ENCODE measurements at places on chromosomes 4 and X.

DNA sequence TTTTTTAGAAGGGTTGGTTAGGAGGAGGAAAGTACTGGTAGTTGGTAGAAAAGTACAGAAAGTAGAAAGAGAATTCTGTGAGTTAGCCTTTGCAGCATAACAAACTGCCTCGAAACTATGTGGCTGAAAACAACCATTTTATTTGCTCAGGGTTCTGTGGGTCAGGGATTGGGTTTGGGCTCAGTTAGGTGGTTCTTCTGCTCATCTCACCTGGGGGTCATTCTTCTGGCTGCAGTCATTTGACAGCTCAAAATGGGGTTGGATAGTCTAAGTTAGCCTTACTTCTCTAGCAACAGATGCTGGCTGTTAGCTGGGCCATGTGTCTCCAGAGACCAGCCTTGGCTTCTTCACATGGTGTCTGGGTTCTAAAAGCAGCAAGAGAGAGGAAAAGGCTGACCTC, 119.4 kb downstream of the SMIM20 start:
- DNase-seq = no peak

DNA sequence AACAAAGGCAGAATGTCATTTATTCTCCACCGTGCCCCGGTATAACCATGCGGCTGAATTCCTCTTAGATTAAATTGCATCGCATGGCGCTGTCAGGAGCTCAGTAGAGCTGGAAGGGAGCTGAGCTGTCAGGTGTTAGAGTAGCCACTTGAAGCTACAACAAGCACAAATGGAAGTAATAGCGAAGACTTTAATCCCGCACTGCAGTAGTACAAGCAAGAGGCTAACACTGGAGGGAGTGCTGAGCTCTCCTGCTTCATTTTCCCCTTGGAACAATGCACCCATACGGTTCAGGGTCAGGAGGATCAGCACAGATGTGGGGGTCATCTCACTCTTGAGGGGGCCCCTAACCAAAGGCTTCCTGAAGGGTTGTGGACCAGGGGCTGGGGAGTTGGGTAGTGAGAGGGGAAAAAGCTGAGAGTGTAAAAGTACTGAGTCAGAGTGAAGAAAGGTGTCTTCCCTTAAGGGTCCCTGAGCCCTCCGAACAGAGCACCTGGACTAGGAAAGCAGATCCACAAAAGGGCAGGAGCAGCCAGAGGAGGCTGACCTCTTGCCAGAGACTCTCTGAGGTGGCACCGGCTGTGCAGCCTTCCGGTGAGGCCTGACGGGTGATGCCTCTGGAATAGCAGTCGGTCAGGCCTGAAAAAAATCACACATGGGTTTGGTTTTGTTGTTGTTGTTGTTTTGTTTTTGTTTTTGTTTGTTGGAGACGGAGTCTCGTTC, 36.0 kb upstream of the CBR4 start:
- DNase-seq = no peak

- DNase-seq = no peak
Observed at GRCh38 chr4:336099-336892, 1.3 kb upstream of the ZNF141 start.

GRCh38 chrX:73850124-73851013, 287.4 kb downstream of the CHIC1 start:
- no peak for DNase-seq

DNA sequence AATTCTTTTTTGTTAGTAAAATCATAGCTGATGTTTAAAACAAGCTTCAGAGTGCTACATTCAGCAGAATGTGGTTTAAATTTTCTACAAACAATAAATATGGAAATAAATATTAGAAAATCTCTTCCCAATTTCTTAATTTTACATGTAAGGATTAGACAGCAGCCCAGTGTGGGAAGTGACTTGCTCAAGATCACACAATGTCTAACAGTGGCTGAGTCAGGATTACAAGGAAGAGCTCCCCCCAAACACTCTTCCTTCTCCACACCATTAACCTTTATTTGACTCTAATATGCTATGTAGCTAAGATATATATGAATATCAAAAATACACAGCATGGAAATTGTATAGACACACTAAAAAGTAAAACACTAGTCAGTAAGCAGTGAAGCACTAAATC, 59.5 kb downstream of the SLC10A7 start:
- DNase-seq = no peak

DNA sequence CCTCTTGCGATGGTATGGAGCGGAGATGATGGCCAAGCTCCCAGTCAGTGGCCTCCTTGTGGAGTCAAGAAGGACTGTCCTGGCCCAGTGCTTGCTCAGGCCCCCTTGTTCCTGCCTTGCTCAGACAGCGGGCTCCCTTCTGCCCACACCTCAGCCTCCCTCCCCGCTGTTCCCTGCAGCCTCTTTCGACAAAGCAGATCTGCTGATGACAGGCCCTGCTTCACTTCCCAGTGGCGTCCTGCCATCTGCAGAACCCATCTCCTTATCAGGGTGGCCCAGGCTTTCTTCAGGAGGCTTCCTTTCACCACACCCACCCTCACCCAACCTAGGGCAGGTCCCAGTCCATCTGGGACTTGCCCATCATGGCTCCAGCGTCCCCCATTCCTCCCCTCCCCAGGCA, 80.0 kb downstream of the CLDN34 start:
- no peak for DNase-seq

- DNase-seq = no peak
Observed at GRCh38 chr4:3366893-3367775, 74.3 kb downstream of the RGS12 start.

DNA sequence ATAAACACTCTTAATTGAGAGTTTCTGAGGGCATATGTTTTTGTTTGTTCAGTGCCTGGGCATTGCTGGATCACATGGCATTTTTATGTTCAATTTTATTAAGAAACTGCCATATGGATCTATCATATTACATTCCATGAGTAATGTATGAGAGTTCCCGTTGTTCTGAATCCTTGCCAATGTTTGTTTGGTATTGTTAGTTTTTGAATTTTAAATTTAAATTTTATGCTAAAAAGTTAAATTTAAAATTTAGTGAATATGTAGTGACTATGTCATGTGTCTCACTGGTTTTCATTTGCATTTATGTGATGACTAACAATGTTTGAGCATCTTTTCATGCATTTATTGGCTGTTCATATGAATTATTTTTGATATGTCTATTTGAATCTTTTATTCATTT, 54.8 kb upstream of the GEMIN8 start:
- DNase-seq = no peak

DNA sequence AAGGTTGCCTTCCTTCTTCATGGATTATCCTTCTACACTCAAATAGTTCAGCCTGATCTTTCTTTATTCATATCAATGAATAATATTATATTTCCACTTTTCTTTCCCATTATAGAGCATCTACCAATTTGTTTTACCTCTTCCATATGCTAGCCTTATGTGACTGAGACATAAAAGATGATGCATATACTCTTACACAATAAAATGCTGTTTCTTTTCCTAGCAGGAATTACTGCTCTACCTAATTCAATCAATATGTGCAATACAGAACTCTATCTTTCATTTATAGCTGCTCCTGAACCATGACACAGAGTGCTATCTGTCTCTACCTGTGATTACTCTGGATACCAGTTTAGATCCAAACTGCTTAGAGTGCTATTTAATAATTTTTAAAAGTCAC, 2334.0 kb downstream of the PCDH7 start:
- no peak for DNase-seq

DNA sequence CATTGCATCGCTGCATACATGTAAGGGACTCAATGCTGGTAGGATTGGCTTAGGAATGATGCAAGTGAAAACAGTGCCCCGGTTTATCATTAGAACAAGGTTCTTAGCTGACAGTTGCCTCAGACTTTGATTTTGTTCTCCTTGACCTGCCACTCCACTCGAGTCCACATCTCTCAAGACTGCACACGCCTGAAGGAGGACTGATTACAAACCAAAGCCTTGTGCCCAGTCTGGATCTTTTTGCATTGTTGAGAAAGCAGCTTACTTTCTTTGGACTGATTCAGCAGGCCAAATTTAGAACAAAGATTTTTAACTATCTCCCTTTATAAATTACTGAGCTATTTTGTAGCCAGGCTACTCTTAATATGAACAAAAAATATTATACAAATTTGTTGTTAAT, 125.6 kb downstream of the PTTG2 start:
- no peak for DNase-seq

GRCh38 chr4:52250154-52250553, 199.1 kb downstream of the SPATA18 start:
- DNase-seq = no peak

GRCh38 chr4:165208221-165208652, 876 bp downstream of the KLHL2 start:
- no peak for DNase-seq

DNA sequence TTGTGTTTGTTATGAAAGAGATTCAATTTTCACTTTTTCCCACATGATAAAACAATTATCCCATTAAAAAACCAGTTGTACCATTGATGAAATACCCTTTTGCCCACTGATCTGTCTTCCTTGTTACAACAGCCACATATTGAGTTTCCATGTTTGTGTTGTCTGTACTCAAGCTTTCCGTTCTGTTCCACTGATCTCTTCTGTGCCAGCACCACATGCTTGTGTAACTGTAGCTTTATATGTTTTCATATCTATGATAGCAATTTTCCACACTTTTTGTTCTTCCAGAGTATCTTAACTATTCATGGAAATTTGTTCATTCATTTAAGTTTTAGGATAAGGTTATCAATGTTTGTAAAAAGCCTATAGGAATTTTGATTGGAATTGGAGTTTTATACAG, 24.3 kb upstream of the RELL1 start:
- DNase-seq = no peak

GRCh38 chrX:150199181-150199580, 163.9 kb upstream of the MAMLD1 start:
- no peak for DNase-seq

- DNase-seq = no peak
Observed at GRCh38 chr4:143559757-143560147, 46.2 kb downstream of the SMARCA5 start.

DNA sequence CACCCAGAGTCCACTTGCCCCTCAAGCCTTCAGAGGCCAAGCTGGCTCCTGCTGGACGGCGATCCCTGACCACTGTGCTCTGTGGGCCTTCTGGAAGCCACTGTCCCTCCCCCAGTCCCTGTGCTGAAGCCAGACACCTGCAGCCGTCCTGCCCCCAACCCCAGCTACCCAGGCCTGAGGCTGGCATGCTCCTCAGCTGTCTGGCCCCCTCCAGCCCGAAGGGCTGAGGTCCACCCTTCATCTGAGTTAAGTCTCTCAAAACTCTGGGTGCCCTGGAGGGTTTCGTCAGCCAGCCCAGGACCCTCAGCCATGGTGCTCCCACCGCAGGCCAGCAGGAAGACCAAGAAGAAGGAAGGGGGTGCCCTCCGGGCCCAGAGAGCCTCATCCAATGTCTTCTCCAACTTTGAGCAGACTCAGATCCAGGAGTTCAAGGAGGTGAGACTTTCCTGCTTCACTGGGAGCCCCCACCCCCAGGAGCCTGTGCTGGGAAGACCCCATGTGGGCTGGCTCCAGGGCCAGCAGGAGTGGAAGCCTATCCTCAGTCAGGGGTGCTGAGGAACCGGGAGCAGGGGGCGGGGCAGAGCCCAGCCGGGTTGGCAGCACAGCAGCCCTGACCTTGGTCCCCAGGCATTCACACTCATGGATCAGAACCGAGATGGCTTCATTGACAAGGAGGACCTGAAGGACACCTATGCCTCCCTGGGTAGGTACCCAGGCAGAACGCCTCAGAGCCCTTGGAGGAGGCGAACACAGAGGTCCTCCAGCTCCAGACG, 4.2 kb downstream of the MYL5 start:
- no peak for DNase-seq

GRCh38 chr4:54144661-54145171, 44.8 kb downstream of the GSX2 start:
- no peak for DNase-seq

- DNase-seq = no peak
Observed at GRCh38 chrX:10121787-10122186, 35.0 kb upstream of the CLCN4 start.

DNA sequence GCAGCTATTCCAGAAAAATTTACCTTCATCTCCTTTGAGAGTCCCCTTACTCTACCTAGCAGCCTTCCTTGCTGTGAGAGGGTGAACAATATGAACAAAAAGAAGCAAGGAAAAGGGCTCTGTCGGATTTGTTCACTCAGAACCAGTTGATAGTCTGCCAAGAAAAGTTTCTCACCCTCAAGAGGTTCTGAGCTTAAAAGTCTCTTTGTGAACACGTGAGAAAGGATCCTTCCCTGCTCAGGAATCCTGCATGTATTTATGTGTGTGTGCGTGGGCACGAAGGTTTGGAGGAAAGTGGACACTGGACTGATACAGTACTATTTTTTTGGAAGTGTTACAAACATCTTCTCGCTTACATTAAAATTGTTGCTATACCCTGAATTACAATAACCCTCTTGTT, 178.6 kb upstream of the JADE1 start:
- DNase-seq = no peak

GRCh38 chrX:150239946-150240642, 123.0 kb upstream of the MAMLD1 start:
- DNase-seq = no peak

DNA sequence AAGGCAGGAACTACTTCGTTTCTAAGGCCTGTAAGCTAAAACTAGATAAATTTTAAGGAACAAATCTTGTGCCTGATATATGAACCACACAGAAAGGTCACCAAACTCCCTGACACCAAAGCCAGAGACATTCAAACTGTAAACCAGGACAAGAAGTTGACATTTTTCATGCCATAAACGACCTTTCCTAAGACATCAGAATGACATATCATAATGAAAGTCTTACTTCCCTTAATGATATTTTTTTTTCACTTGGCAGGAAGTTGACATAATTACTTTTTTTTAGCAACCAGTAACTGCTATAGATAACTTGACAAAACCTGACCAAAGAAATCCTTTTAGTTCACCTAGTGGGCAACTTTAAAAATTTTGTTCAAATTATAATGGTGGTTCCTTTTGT, 231.5 kb upstream of the AGTR2 start:
- DNase-seq = no peak

DNA sequence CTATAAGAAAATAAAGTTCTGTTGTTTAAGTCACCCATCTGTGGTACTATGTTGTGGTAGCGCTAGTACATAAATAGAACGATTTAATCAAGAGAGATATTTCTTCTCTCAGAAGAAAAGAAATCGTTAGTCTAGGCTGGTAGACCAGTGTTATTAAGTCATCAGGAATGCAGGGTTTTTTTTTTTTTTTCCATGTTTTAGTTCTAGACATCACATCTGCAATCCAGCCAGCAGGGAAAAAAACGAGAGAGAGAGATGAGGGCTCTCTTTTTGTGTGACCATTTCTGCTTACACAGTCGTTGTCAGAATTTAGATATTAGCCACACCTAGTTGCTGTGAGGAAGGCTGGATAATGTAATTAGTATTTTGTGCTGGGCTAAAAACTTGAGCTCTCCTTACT, 417.4 kb downstream of the TMA16 start:
- no peak for DNase-seq

- no peak for DNase-seq
Observed at GRCh38 chrX:44400588-44400987, 57.1 kb upstream of the EFHC2 start.

GRCh38 chr4:48585401-48585800, 95.3 kb downstream of the ZAR1 start:
- no peak for DNase-seq

GRCh38 chr4:138182838-138183426, 59.2 kb downstream of the SLC7A11 start:
- DNase-seq = no peak
